DMS79 (cell line): ENCODE measurements at places on chromosomes 3 and 15.

GRCh38 chr15:87871731-87872320, 384.7 kb downstream of the NTRK3 start:
- DNase-seq, result no peak

DNA sequence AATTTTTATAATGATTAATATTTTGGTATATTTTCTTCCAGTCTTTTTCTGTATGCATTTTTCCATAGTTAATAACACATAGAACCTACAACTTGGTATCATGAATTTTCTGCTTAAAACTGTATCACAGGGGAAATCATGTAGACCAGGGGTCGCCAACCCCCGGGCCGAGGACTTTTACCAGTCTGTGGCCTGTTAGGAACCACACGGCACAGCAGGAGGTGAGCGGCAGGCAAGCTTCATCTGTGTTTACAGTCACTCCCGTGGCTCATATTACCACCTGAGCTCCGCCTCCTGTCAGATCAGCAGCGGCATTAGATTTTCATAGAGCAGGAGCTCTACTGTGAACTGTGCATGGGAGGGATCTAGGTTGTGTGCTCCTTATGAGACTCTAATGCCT, 54.7 kb downstream of the RPL22L1 start:
- DNase-seq, result peak; percentile 49

GRCh38 chr3:22704571-22705354, 498.4 kb upstream of the UBE2E2 start:
- no peak for DNase-seq

DNA sequence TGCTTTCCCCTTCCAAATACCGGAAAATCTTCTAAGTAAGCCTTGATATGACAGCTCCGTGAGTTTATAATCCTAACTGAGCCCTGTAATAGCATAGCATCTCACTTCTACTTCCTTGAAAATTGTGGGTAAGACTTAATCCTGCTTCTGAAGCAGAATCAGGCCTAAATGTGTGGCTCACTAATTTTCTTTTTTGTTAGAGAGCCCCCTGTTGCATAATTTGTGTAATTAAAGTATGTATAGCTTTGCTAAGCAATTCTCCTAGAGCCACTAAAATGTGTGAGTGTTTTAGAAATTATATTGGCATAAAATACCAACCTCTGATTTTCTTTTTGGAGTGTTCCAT, 304.4 kb downstream of the FGF12 start:
- no peak for DNase-seq

GRCh38 chr3:156050918-156051317, 69.5 kb upstream of the KCNAB1 start:
- DNase-seq, result no peak

DNA sequence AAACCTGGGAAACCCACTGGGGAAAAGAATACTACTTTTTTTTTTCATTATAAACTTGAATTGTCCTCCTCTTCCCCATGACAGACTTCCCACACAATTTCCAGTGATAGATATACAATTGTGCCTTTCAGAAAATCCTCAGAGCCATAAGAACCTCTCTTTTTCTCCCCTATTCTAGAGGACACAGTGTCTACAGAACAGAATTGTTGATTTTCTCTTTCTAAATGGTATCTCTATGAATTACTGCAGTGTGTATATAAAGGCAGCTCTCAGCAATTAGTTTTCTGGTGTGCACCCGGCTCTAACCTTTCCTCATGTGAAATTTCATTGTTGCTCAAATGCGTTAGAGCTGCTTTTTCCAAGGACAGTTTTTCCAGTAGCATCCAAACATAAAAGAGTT, 430.1 kb downstream of the TUSC7 start:
- DNase-seq, result no peak

DNA sequence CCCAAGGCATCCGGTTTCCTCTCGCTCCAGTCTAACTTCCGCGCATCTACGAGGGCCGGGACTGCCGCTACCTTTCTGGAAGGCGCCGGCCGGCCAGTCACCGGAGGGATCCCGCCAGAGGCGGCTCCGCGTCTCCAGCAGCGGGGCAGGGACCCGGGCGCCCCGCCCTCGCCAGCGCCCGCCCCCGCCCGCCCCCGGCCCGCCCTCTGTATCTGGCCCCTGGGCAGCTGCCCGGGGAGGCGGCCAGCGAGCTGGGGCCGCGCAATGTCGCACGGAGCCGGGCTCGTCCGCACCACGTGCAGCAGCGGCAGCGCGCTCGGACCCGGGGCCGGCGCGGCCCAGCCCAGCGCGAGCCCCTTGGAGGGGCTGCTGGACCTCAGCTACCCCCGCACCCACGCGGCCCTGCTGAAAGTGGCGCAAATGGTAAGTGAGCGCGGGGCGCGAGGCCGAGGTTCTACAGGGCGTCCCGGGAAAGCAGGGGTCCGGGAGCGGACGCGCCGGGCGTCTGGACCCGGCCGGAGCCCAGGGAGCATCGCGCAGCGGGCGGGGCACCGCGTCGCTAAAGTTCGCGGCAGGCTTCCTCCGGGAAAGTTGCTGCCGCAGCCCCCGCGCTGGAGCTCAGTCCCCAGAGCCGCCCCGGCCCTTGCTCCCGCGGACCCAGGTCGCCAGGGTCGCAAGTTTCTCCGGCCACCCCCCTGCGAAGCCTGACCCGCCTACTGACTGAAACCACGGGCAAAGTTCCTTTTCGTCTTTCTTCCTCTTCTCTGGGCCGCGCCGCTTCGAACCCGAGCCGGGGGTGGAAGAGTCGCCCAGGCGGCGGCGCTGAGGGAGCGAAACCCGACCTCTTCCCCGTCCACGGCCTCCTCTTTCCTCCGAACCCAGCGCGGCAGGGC, at the start of gene CMTM7:
Gene CMTM7 (plus strand): TSS at position 211 of the 893 bp plus-strand sequence. CDS start 54 bp downstream, at position 265.
- DNase-seq, result no peak

DNA sequence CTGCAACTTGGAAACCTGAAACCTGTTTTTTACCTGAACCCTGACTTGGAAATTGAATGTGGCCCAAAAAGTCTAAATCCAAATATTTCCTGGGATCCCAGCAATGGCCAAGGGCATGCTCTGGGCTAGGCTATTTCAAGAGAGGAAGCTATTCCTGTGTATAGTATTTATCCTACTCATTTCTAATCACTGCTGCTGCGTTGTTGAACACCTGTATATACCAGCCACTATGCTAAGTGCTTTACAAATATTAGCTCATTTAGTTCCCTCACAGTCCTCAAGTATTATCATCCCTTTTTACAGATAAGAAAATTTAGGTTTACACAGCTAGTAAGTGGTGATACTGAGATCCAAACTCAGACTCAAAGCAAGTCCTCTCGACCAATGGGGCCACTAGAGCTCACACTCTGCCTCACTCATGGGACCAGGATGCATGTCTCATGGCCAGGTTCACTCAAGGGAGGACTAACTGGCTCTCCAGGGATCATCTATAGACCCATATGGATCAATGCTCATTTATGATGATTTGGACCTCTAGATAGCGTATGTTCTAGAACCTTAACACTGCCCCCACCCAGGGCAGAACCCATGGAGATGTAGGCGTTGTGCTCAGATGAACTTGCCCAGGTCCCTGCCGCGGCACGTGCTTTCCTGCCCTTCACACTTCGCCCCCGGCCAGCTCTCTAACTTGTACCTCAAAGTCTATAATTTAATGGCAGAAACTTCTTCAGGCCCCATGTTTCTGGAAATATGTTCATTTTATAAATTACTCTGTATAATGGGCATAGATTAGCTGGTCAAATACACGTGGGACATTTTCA, 2.6 kb upstream of the CCR4 start:
- DNase-seq, result no peak

DNA sequence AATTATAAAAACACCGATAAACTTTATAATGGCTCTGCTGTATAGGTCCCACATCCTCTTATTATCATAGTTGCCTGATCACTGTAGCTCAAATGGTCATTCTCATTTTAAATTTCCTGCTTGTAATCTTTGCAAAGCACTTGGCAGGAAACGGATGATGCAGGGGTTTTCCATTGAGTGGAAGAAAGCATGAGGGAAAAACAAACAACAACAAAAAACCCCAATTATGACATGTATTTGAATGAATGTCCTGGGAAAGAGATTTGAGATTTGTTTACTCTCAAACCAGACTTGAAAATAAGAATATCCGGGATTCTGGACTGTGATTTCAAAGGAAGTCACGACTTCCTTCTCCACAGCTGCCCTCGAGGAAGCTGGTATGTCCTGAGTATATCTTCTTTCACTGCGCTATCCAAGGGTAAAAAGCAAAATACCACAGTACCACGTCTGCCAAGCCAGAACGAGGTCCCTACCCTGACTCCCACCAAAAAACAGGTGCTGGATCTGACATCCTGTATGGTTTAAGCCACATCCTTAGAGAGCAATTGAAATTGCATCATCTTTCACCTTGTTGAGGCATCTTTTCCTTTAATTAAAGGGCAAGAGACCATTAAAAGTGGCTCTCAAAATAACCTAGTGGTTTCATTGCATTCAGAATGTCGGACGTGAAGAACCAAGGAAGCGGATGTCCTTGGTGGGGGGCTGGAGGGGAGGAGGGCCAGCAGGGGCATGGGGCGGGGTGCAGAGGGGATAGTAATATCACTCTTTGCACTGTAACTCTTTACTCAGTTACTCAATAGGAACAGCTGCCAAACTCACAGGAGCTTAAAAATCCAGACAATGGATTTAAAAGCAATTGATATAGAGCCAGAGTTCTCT, 13.5 kb upstream of the TIPIN start:
- peak; percentile 4 for DNase-seq

- DNase-seq, result no peak
Observed at GRCh38 chr3:9945358-9945757, 6.8 kb downstream of the PRRT3 start.

DNA sequence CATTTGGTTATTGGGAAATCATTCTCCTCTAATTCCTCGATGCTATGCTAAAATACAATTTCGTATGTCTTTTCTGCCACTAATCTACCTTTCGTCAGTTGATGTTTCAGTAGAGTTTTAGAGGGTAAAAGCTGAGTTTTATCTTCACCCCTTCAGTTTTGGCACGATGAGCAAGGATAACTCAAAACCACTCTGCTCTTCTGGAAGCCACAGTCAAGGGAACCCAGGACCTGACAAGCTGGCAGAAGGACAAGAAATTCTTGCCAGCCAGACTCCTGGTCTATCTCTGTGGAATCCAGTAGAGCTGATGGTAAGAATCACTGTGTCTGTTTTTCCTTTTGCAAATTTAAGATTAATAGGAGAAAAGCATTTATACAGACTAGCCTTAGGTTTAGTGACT, 414.4 kb upstream of the LRRC3B start:
- DNase-seq, result no peak

GRCh38 chr3:16482194-16482769, 31.2 kb downstream of the RFTN1 start:
- DNase-seq, result no peak

DNA sequence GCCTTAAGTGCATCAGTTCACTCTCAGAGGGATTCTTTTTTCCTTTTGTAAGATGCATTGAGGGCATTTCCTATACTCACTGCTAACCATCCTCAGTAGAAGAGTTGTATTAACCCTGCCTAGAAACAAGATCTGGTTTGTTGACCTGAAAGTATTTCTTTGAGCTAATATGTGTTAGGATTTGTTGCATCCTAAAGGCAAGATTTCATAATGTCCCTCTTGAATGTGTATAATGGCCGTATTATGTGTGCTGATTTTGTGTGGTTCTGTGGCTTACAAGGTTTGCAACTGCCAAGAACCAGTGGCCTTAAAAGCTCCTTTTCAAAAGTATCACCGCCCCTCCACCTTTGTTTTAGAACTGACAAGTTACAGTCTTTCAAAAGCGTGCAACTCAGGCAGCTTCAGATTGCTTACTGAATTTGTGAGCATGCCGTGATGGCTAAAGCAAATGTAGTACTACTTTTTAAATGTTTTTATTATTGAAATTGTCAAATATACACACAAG, 182.0 kb upstream of the BHLHE40 start:
- no peak for DNase-seq

DNA sequence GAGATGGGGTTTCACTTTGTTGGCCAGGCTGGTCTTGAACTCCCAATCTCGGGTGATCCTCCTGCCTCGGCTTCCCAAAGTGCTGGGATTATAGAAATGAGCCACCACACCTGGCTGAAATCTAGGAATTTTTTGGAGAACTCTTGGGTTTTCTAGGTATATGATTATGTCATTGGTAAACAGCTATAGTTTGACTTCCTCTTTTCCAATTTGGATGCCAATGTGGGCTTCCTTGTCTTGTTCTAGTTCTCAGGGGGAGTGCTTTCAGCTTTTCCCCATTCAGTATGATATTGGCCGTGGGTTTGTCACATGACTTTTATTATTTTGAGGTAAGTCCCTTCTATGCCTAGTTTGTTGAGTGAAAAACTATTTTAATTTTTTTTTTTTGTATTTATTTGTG, 17.9 kb downstream of the KCNMB3 start:
- DNase-seq, result no peak

GRCh38 chr3:196311-197148, at the start of gene CHL1:
Gene CHL1 (plus strand): TSS chr3:196763. CDS start chr3:319777, 123,014 bp downstream.
- DNase-seq, result no peak

GRCh38 chr3:141274411-141275031, 42.9 kb downstream of the PXYLP1 start:
- DNase-seq, result no peak

DNA sequence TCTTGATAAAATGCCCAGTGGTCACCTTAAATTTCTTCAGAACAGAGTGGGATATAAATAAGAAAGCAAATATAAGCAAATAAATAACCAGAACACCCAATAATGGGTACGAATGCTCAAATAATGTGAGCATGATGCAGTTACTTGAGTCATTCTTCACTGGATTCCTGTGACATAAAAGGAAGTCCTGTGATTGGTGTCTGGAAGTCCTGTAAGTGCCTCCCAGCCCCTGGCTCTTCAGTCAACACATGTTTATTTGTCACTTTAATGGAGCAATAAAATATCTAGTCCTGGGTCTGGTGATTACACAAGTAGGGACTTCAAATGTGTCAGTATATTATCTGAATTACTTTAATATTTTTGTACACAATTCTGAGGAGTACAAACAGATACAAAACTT, 30.4 kb downstream of the TMEM212 start:
- DNase-seq, result no peak

DNA sequence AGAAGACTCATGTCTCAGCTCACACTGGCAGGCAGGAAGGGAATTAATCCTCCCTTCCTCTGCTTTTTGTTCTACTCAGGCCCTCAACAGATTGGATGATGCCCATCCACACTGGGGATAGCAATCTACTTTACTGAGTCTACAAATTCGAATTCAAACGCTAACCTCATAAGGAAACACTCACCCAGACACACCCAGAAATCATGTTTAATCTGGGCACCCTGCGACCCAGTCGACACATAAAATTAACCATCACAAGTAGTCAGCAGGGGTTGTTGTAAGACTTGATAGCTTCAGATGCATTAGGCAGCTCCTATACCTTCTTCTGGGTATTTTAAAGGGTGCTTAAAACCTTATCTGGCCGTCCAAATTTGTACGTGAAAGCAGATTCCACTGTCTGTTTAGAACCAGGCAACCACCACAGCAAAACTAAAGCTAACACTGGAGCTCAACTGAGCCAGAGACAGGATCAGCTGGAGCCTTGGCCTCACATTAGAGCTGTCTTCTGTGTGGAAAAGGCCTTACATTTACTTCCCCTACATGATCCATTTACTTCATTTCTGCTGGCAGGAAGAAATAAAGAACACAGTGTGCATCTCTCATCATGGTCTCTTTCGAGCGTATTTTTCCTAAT, 407.3 kb upstream of the PPP2R3A start:
- no peak for DNase-seq
